Activated CD8-positive, alpha-beta memory T cell treated with anti-CD3 and anti-CD28 coated beads for 1 hour (primary cell): ENCODE measurements at places on chromosomes 4 and X.

- DNase-seq: no peak
These were observed 67.1 kb downstream of the CC2D2A start for GRCh38 chr4:15536552-15537499.

GRCh38 chrX:68365341-68365740, 68.0 kb downstream of the OPHN1 start:
- DNase-seq: no peak

- no peak for DNase-seq
These were observed 358.2 kb upstream of the GATB start for GRCh38 chr4:152118819-152119553.

GRCh38 chr4:15809058-15809457, 30.9 kb downstream of the CD38 start:
- no peak for DNase-seq

DNA sequence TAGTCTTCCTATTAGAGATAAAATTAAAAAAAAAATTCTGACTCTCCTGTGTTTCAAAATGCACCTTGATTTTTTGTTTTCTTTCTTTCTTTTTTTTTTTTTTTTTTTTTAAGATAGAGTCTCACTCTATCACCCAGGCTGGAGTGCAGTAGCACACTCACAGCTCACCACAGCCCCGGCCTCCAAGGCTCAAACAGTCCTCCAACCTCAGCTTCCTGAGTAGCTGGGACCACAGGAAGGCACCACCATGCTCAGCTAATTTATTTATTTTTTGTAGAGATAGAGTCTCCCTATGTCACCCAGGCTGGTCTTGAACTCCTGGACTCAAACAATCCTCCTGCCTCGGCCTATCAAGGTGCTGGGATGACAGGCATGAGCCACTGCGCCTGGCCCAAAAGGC, 41.1 kb upstream of the TMEM184C start:
- DNase-seq: no peak

DNA sequence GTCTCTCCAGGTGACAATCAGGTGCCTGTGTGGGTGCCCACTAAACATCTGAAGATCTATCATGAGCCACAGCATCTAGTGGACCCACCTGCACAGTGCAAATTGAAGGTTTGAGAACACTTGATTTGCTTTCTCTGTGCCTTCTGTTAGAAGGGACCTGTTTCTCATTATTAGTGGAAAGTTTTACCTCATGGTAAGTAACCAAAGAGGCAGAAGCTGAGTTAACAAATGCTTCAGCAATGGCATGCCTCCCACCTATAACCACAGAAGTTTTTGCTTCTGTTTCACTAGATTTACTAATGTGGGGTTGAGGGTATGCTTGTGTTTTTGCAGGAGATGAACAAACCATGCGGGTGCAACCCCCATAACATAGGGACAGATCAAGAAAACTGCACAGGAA, 297.4 kb upstream of the DKK2 start:
- no peak for DNase-seq

DNA sequence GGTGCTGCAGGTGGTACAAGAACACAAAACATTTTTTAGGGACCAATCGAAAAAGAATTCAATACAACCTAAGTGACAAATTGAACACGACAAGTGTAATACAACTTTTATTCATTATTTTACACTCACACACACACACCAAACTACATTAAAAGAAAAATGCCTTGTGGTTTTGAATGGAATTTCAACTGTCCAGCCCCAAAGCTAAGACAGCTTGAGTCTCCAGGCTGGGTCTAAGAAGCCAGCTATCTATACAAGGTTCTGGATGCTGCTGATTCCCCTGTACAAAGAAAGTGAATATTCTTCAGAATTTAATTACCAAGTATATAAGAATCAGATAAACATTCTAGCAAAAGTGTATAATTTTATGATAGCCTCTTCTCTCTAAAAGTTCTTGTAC, 118.2 kb downstream of the PPP3CA start:
- DNase-seq: no peak

DNA sequence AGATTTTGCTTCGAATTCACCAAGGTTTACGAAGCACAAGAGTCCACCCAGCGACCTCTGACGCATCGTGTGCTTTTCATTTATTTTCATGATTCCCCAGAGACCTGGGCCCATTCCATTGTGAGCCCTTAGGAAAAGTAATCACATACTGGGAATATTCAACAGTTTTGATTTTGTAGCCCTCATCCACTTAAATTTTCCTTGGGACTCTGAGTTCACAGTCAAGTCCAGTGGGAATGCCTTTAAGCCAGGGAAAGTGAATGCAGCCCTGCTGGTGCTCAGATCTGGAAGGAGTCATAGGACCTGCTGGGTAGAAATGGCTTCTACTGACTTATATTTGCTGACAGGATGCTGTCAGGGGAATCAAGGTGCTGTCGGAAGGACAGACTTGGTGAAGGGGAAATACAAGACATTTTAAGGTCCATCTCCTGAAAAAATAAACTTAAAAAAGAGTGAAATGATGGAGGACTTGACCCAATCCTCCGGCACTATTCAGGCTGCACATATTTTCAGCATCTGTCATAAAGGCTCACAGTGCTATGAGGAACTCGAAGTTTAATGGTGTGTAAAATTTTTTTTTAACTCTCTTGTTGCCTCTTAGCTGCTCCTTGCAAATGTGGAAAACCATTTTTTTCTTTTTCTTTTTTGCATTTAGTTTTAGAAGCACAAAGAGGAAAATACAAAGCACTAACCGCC, 204.9 kb downstream of the MID1 start:
- DNase-seq: no peak

GRCh38 chr4:159305129-159305528, 202.2 kb downstream of the RAPGEF2 start:
- no peak for DNase-seq

GRCh38 chr4:22500831-22501714, 14.8 kb downstream of the ADGRA3 start:
- DNase-seq: no peak

GRCh38 chr4:76947369-76947768, 2.2 kb upstream of the SEPTIN11 start:
- DNase-seq: no peak

DNA sequence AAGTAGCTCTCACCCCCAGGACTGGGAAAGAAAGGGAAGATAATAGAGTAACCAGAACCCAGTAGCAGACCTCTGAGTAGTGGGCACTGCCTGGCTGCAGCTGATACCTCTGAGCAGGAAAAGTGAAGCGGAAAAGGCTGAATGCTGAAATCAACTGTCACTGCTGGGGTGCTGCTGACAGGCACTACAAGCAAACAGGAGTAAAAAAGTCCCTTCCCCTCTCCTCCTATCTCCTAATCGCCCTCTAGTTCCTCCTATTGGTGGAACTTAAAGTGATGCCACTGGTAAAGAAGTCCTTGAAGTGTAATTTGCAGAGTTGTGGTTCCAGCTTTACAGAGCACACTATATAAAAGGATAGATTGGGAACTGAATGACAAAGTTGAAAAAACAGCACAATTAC, 32.8 kb upstream of the GLRB start:
- no peak for DNase-seq

DNA sequence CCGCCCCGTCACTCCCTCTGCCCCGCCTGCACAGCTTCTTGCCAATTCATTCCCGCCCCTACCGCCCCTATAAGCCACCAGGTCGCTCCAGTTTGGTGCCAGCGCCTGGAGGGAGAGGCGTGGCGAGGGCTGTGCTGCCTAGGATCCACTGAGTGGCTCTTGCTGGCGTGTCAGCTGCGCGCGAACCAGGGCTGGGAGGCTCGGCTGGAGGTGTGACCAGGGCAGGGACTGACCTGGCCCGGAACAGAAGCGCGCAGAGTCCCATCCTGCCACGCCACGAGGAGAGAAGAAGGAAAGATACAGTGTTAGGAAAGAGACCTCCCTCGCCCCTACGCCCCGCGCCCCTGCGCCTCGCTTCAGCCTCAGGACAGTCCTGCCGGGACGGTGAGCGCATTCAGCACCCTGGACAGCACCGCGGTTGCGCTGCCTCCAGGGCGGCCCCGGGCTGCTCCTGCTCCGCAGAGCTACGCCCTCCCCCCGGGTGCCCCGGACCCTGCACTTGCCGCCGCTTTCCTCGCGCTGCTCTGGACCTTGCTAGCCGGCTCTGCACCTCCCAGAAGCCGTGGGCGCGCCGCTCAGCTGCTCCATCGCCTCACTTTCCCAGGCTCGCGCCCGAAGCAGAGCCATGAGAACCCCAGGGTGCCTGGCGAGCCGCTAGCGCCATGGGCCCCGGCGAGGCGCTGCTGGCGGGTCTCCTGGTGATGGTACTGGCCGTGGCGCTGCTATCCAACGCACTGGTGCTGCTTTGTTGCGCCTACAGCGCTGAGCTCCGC, at the start of gene GPR78:
Gene GPR78, plus strand, starts transcription at position 72 of the 773 bp plus-strand sequence. Its CDS starts 591 bp downstream, at position 663.
- DNase-seq: peak; percentile 8

- DNase-seq: no peak
These were observed 48.6 kb downstream of the ADGRL3 start for GRCh38 chr4:61248705-61249104.

DNA sequence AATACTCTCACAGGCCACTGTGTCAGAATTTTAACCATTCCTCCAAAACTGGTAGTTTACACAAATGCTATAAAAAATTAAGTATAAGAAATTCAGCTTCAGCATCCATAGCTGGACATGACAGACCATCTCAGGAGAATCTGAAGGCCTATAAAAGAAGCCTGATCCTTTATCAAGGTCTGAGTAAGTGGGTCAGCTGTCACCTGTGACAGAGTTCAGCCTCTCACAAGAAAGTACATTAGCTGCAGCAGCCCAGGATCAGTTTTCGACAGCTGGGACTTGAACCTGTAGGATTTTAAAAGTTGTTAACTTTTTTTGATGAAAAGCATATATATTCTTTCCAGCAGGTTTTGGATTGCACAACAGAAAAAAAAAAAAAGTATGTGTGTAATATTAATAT, 60.7 kb downstream of the PPP3CA start:
- no peak for DNase-seq

- no peak for DNase-seq
These were observed 170.3 kb upstream of the KIT start for GRCh38 chr4:54487491-54487890.

GRCh38 chrX:149871940-149872339, 9.0 kb upstream of the MAGEA8 start:
- peak; percentile 35 for DNase-seq

- DNase-seq: no peak
These were observed 74.7 kb upstream of the TBL1X start for GRCh38 chrX:9390121-9390520.
